ENCODE measurements at places on chromosomes 4 and X.

DNA sequence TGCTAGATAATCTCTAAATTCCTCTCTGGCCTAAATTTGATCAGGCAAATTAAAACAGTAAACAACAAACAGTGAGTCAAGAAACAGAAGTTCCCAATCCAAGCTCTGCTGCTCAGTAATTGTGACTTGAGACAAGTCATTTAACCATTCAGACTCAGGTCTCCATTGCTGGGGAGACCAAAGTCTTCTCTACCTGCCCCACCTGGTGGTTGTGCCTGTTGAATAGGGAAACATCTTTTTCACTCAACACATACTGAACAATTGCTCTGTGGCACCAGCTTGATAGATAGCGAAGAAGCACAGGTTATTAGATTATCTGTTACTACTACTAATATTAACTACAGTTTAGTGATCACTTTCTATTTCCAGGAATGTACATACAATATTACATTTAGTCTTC is 112.1 kb upstream of the EOLA2 start:
- no peak for DNase-seq

- DNase-seq: no peak
These were observed 7.7 kb downstream of the P2RY8 start for GRCh38 chrX:1529328-1529727.

DNA sequence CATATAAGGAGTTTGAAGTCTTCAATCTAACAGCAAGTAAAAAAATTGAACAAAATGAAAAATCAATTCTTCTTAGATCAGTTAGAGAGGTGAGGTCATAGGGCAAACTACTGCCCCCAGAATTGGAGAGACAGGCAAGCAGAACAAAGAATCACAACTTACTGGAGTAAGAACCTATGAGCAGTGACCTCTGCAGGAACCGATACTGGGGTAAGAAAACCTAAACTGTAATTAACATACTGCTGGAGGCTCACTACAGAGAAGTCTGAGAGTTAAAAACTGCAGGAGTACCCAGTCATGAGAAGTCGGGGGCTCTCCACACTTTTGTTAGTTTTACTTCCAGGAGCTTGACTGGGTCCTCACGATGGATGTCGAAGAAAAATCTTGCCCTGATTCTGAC is 16.0 kb downstream of the CLDN22 start:
- DNase-seq: no peak

- DNase-seq: no peak
These were observed at the start of gene GLRA2 for GRCh38 chrX:14529290-14529989. Gene GLRA2, plus strand, starts transcription at chrX:14529536. Its CDS starts 522 bp downstream, at chrX:14530058.

DNA sequence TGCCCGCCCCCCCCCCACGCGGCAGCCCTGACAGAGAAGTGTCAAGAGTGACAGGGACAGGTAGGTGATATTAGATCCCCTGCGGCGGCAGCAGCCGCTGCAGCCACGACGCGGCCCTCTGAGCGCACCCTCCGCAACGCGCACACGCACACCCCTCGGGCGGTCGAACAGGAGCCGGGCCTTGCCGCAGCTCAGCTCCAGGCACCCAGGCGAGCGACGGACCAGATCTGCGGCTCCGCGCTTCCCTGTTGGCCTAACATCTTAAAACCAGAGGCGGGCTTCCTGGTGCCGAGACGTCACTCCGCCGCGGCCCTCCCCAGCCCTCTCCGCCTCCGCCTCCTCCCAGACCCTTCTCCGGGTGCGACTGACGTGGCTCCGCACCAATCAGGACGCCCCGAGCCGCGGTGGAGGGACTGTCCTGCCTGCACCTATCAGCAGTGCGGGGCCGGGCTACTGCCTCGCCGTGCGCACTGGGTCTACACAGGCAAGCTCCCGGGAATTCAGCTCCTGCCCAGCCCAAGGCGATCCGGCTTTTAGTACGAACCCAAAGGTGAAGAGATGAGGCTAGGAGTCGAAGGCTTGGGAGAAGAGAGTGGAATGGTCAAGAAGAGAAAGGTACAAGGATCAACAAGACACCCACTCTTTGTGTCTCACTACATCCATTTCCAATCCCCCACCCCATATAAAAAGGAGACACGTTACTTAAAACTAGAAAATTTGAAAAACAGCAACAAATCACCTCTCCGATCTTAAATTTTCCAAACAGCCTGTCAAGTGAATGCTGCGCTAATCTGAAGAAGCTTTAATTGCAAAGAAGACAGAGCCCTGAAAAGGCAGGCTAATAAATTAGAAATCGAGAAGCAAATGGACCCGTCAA is at the start of gene PITX2:
TSS of gene PITX2 (minus strand) at position 237 of the 877 bp plus-strand sequence. CDS start 617 bp downstream, outside the sequence.
- no peak for DNase-seq

DNA sequence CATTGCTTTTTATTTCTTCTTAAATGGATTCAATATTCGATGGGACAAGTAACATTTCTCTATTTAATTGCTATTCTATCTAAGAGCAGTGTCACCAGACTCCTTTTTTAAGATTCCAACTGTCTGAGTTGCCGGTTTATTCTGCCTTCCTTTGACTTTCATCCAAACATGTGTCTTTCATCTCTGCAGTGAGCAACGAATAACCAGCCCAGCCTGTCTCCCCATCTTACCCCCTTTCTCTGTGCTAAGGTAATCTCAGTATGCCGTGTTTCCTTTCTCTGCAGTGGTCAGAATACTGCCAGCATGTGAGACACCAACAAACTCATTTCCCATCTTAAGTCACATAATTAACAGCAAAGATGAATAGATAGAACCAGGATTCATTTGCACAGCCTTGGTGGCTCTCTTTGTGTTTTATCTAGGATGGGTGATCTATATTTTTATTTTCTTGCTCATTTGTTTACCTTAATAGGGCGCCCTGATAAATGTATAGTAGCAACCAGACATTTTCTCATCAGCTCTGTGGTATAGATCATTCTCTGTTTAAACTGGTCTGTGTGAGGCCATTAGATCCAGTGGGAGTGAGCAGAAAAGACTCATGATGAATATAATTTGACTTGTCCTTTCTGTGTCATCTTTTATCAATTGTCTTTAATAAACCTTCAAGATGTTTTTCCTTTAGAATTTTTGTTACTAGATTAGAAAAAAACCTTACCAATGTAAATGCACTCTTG is 394.8 kb upstream of the IGFBP7 start:
- DNase-seq: no peak

DNA sequence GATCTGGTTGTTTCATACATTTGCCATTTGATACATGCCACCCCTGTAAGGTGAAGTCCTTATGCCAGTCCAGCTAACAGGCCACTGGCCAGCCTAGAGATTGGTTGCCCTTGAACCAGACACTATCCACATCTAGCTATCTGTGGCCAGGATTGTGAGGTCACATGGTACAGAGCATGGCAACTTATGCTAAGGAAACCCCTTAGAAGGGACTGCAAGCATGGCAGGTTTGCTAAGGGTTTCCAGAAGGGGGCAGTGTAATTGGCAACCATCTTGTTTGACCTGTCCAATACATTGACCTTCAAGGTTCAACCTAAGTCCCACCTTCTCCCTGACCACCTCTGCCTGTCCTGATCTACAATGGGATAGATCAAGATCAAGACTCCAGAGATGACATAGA is 47.5 kb downstream of the SMC1A start:
- DNase-seq: no peak

- DNase-seq: no peak
These were observed 34.6 kb upstream of the AADAT start for GRCh38 chr4:170124406-170124805.

DNA sequence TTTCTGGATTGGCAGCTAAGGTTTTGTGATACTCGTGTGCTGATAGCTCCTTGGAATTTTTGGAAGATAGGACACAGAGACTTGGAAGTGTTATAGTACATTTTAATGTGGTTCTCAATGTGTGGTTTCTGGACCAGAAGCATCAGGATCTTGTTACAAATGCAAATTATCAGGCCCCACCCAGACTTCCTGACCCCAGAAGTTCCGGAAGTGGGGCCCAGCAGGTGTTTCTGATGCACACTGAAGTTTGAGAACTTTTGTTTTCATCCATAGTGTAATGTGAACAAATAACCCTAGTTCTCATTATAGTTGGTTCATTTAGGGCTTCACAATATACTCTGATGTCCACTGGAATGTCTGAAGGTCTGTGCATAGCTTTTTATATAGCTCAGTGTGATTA is 49.6 kb downstream of the LAMP2 start:
- DNase-seq: no peak

DNA sequence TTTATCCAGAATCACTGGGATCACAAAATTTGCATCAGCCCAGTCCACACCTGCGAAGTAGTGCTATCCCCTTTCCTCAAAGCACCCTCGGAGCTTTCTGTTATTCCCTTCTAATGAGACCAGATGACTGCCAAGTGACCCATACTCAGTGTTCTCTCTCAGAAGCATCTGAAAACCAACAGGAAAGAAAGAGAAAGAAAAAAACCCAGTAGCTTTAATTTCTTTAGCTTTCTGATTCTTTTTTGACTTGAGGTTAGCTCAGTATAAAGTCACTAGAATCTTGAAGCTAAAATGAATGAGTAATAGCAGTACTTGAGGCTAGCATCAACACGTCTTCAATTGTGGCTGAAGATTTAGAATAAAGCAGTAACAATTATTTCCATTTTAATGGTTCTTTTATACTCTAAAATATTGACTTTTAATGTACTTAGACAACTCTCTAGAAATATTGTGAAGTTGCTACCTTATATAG is 124.4 kb downstream of the ANK2 start:
- no peak for DNase-seq

DNA sequence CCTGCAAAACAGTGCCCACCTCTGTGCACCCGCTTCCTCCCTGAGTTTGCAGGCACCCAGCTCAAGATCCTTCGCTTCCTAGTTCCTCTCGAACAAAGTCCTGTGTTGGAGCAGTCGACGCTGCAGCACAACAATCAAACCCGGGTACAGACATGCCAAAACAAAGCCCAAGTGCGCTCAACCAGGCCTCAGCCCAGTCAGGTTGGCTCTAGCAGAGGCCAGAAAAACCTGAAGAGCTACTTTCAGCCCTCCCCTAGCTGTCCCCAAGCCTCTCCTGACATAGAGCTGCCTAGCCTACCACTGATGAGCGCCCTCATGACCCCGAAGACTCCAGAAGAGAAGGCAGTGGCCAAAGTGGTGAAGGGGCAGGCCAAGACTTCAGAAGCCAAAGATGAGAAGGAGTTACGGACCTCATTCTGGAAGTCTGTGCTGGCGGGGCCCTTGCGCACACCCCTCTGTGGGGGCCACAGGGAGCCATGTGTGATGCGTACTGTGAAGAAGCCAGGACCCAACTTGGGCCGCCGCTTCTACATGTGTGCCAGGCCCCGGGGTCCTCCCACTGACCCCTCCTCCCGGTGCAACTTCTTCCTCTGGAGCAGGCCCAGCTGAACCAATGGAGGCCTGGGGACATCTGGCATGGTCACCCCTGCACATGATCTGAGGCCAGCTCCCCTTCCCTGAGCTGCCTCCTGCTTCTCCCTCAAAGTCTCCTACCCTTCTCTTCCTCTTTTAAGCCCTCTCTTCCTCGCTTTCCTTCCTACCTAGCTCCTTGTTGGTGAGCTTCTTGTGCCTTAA is 6.9 kb downstream of the APEX2 start:
- no peak for DNase-seq

DNA sequence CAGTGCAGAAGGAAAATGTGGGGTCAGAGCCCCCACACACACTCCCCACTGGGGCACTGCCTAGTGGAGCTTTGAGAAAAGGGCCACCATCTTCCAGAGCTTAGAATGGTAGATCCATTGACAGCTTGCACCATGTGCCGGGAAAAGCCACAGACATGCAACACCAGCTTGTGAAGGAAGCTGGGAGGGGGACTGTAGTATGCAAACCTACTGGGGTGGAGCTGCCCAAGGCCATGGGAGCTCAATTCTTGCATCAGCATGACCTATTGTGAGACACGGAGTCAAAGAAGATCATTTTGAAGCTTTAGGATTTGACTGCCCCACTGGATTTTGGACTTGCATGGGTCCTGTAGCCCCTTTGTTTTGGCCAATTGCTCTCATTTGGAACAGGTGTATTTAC is 142.8 kb upstream of the ARHGEF9 start:
- DNase-seq: no peak

DNA sequence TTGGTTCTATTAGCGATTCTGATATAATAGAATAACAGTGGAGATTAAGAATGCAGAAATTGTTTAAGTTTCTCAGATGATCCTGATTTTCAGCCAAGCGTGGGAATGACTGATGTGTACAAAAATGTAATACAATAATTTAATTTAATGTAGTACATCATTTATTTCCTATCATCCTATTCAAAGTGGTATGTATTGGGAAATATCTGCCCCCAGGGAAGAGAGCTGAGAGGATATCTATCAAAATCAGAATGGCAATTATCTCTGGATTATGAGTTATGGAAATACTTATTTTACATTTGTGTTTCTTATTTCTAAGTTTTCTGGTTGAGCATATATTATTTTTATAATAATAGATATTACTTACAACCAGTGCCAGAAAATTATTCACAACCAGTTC is 3.9 kb downstream of the FABP2 start:
- no peak for DNase-seq

DNA sequence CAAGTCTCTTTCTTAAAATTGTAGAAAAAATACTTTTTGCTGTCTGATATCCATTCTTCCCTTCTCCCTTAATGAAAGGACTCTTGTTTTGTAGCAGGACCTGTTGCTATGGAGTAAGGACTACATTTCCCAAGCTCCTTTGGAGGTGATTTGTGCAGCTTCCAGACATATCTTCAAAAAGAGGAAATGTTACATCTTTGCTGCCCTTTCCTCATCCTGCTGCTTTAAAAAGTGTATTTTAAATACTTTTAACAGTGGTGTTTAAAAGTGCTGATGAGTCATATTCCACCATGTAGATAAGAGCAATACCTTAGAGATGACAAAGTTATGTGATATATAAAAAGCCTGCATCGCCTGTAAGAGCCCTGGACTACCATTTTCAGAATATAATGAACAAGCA is 98.7 kb downstream of the CFAP299 start:
- DNase-seq: no peak
